ENCODE measurements at places on chromosomes 12 and 14.

DNA sequence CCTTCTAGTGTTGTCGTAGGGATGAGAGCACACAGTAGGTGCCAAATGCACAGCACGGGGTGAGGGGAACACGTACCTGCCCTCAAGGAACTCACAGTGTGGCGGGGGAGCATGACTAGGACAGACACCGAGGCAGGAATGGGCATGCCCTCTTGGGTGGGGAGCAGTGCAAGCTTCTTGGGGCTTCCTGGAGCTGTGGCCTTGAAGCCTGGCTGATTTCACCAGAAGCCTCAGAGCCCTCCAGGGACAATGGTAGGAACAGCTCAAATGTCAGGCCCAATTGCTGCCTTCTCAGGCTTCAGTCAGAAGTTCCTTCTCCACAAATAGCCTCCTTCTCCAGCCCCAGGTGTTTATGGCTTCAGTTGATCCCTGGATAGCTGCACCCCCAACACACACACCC lies 43.4 kb downstream of the TEAD4 start:
- no peak for DNase-seq

DNA sequence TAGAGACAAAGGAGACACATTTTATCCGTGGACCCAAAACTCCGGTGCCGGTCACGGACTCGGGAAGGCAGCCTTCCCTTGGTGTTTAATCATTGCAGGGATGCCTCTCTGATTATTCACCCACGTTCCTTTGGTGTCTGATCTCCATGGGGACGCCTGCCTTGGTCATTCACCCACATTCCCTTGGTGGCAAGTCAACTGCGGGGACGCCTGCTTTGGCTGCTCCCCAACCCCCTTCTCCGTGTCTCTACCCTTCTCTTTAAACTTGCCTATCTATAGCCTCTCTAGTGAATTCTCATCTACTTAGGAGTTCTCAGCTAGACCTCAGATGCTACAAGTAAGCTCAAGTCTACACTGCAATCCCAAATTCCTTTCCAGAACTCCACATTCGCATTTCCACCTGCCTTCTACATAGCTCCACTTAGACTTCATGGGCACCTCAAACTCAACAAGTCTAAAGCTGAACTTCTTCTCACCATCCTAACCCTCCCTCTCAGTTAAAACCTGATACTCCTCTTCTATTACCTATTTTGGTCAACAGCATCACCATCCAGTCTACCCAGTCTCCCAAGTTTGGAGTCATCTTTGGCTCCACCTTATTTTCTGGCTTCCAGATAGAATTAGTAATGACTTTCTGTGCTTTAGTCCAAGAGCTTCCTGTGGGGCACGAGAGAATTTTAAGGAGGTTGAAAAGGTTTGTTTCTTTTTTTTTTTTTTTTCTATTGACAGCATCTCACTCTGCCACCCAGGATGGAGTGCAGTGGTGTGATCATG lies 14.4 kb downstream of the SPTLC2 start:
- no peak for DNase-seq

- no peak for DNase-seq
Observed at GRCh38 chr12:73769337-73769736, 768.3 kb upstream of the ATXN7L3B start.

DNA sequence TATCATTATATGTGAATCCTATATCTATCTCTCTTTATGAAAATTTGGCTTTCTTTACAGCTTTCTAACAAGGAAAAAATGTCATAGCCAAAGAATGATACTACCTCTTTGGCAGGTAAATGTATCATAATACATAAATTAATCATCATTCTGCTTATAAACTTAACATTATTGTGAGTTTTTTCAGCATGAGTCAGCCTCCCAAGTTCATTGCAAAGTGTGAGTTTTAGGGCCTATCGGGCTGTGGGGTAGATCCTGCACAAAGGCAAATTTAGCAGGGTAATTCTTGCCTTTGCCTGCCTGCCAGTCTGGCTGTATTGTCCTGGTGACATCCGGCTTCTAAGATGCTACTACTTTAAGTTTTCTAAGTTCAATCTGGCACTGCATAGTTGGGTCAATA lies 412.6 kb downstream of the MDGA2 start:
- no peak for DNase-seq

- DNase-seq, result no peak
Observed at GRCh38 chr12:31217356-31218130, 108.4 kb downstream of the SINHCAF start.

DNA sequence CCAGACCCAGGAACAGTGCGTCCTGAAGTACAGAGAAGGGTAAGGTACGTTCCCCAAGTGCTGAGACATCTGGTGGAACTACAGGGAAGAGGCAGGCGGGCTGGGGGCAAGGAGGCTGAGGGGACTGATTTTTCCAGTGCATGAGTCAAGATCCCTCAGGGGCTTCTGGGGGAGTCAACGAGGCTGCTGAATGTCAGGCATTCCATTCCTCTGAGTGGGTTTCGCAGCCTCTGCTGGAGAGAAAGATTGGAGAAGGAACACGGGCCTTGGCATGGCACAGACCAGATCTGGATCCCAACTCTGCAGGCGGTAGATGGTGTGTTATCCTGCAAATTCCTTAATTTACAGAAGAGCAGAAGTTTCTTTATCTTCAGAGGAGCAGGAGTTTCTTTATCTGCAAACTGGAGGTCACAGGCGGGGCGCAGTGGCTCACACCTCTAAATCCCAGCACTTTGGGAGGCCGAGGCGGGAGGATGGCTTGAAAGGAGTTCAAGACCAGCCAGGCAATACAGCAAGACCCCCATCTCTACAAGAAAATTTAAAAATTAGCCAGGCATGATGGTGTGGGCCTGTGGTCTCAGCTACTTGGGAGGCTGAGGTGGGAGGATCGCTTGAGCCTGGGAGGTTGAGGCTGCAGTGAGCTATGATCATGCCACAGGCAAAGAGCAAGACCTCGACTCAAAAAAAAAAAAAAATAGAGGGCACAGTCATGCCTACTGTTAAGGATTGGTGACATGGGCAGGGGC lies 132.6 kb upstream of the MAP1LC3B2 start:
- no peak for DNase-seq

- no peak for DNase-seq
Observed at GRCh38 chr12:15751741-15752140, 37.4 kb downstream of the EPS8 start.

- peak; percentile 82 for DNase-seq
Observed at GRCh38 chr14:73591690-73592449, at the start of gene ACOT4. Gene ACOT4 (plus strand): TSS chr14:73591873. CDS start chr14:73591960, 87 bp downstream.

GRCh38 chr12:79143803-79144202 lies 279.2 kb downstream of the SYT1 start:
- peak; percentile 37 for DNase-seq

- DNase-seq, result no peak
Observed at GRCh38 chr12:5040368-5040767, 3.3 kb upstream of the KCNA5 start.

DNA sequence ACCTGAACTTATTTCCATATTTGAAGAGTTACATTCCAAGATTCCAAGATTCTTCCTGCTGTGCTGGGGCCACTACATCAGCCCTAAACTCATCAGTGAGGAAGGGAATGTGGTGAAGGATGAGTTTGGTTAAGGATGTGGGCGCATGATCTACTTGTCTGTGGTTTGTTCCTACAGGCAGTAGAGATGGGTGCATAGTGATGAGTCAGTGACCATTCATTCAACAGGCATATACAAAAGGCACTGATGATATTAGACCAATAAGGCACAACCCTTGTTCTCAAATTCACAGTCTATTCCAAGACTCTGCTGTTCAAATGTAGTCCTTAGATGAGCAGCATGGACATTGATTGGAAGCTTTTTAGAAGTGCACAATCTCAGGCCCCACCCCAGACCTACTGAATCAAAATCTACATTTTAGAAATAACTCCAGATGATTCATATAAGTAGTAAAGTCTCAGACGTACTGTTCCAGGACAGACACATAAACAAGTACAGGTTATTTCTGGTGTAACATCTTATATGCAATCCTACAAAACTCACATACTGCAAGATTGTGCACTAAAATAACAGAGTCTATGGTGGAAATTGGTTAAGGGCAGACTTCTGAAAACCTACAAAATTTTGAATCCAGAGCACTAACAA lies 47.7 kb upstream of the MAP3K9 start:
- DNase-seq, result no peak

DNA sequence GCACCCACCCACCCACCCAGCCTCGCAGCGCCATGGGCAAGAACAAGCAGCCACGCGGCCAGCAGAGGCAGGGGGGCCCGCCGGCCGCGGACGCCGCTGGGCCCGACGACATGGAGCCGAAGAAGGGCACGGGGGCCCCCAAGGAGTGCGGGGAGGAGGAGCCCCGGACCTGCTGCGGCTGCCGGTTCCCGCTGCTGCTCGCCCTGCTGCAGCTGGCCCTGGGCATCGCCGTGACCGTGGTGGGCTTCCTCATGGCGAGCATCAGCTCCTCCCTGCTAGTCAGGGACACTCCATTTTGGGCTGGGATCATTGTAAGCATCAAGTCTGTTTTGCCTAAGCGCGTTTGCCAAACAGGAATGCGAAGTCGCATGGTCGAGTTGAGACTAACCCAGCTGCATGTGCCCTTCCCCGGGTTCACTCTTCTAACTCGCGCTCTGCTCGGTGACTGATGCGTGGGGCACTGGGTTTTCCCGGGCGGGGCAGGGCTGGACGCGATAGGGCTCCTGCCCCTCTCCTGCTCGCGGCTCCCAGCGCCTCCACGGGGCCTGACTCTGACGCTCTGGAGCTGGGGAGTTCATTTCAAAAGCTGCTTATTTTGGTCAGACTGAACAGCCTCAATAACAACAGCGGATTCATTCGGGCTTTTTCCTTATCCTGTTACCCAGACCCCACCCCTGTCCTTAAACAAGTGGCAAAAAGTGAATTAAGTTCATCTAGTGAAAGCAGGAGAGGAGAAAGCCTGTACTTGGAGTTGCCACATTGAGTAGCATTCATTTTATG lies 458 bp downstream of the SSPN start:
- peak; percentile 77 for DNase-seq

- DNase-seq, result no peak
Observed at GRCh38 chr14:70842851-70843462, 33.6 kb upstream of the MAP3K9 start.

- no peak for DNase-seq
Observed at GRCh38 chr14:39180553-39180952, 5.5 kb downstream of the PNN start.

DNA sequence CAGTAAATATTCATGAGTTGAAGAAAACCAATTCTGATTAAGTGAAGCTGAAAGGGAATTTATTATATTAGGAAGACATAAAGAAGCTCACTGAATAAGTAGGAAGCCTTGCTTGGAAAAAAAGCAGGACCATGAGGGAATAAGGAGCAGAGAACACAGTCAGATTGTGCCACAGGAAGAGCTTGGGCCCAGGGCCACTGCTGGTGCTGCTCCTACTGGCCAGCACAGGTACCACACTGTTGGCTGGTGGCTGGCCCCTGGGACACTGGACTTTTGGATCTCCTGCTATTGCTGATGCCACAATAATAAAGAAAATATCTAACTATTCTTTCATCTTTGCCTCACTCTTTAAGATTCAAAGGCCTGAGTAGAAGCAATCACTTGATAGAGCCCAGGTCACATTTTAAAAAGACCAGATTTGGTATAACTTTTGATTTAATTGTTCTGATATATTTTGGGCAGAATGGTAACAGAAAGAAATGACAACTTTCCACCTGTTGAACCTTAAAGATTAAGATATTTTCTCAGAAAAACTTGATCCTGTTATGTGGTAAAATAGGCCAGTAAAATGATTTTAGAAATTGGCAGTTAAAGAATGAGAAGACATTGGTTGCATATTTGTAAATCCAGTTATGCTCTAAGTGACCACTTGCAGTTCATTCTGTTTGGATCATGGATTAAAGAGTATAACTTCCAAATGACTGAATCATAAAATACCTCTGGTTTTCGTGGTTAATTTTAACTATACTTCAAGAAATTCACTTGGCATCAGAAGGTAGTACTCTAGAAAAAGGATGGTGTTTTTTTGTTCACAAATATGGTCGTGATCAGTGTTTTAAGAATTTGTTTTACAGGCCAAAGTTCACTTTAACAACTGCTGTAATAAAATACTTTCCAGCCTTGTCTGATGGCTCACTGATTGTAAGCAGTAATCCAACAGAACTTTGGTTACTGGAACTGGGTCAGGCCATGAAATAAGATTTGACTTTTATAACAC lies 68.3 kb downstream of the DERA start:
- no peak for DNase-seq

- no peak for DNase-seq
Observed at GRCh38 chr14:44113769-44114730, 393.0 kb downstream of the FSCB start.

GRCh38 chr12:50482571-50482970 lies 22.2 kb upstream of the DIP2B start:
- no peak for DNase-seq

- DNase-seq, result no peak
Observed at GRCh38 chr12:108296945-108297344, 42.2 kb downstream of the CMKLR1 start.

- peak; percentile 87 for DNase-seq
Observed at GRCh38 chr14:101628471-101628966, 67.2 kb downstream of the DIO3 start.

- no peak for DNase-seq
Observed at GRCh38 chr12:120092551-120093335, 23.8 kb downstream of the RAB35 start.

- DNase-seq, result no peak
Observed at GRCh38 chr12:56374726-56375597, 12.3 kb upstream of the APOF start.

GRCh38 chr14:98792171-98792570 lies 479.8 kb downstream of the BCL11B start:
- DNase-seq, result no peak

GRCh38 chr14:65560340-65561027 lies 148.0 kb downstream of the FUT8 start:
- peak; percentile 84 for DNase-seq

GRCh38 chr14:88092529-88092928 lies 87.6 kb downstream of the GPR65 start:
- DNase-seq, result no peak

DNA sequence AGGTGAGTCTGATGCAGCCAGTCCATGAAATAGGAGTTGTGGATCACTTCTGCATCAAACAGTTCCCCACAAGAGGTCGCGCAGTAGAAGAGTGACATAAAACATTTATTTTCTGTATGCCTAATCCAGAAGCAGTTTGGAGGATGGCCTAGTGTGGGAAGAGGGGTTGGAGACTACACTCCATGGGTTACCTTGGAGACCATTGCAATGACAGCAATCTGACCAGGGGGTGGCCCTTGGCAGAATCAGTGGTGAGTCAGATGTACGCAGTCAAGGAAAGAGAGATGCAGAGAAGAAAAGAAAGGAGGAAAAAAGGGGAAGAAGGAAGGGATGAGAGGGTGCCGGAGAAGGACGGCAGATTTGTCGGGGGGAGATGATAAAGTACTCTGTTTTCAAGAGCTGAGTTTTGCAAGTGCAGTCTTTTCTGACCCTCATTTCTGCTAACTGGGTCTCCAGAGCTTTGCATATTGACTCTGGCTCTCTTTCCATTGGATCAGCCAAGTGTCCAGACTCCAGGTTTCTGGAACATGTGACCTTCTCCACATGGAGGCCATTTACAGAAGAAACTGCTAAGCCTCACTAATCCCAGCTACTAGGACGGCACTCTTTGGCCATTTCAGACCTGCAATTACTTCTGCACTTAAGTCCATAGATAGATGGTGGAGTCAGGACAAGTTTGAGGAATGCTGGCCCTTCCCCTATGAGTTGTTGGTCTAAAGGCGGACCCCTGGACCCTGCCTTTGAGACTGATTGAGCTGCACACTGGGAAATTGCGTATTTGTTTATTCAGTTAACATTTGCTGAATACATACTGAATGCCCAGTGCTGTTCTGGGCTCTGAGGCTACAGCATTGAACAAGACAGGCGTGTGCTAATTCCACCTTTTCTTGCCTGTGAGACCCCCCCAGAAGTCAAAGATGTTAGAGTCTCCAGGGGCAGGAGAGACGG lies 424.2 kb downstream of the BCL11B start:
- no peak for DNase-seq
